ENCODE measurements at places on chromosomes 5 and 9.
A peak's percentile ranks its signal among the peaks of the same experiment; 100 is the strongest.

- no peak for DNase-seq
These were observed 138.0 kb downstream of the ADAMTSL1 start for GRCh38 chr9:18611971-18612370.

DNA sequence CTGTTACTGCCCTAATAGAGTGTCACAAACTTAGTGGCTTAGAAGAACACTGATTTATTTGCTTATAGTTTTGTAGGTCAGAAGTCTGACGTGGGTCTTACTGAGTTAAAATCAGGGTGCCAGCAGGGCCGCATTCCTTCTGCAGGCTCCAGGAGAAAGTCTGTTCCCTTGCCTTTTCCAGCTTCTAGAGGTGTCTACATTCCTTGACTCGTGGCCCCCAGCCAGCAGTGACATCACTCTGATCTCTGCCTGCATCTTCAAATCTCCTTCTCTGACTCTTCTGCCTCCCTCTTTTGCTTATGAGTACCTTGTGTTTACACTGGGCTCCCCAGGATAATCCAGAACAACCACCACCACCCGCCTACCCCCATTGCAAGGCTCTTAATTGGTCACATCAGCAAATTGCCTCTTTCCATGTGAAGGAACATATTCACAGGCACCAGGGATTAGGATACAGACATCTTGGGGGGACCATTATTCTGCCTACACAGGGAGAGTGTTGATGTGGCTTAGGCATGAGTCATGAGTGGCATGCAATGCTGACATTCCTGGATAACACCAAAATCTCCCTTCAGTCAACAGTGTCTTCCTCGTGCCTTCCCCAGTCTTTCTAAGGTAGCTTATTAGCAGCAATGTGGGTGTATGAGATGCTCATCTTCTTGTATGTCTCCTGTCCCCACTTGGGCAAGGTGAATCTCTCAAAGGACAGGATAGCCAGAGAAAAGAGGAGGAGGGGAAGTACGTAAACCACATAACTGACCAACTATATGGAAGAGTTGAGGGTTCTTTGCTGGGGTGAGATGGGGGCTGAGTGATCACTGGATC lies 24.4 kb downstream of the CYFIP2 start:
- peak; percentile 59 for DNase-seq

DNA sequence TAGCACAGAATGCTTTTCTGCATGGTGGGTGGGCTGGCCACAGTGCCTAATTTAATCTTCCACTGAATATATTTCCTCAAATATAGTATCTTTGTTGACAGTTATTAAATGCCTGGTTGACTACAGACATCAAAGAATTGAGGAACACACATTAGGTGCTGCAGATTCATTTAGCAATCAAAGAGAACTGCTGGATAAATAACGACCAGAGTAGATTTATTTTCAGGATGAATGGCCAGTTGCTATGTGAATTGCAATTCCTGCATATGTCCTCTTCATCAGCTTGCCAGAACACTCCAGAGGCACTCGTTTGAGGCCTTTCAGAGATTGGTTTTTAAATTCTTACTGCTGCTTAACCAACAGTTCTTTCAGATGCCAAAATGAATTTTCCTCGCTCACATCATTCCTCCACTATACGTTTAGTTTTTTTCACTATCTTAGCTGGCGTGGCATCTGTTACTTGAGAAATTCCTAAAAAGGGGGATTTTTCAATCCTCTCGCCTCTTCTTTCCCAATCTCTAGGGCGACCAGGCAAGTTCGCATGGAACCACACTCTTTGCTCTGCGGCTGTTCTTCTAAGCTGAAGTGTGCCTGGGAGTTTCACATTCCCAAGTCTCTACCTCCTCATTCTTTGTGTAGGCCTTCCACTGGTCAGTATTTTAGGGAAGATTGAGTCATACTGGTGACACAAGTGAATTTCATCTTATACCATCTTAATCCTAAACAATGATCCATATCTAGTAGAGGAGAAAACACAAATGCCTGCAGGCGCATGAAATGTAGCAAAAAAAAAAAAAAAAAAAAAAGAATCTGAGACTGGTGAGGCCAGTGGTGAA lies 237.1 kb upstream of the NMUR2 start:
- DNase-seq: no peak

- DNase-seq: no peak
These were observed 34.5 kb upstream of the GLIS3 start for GRCh38 chr9:4334410-4334813.

DNA sequence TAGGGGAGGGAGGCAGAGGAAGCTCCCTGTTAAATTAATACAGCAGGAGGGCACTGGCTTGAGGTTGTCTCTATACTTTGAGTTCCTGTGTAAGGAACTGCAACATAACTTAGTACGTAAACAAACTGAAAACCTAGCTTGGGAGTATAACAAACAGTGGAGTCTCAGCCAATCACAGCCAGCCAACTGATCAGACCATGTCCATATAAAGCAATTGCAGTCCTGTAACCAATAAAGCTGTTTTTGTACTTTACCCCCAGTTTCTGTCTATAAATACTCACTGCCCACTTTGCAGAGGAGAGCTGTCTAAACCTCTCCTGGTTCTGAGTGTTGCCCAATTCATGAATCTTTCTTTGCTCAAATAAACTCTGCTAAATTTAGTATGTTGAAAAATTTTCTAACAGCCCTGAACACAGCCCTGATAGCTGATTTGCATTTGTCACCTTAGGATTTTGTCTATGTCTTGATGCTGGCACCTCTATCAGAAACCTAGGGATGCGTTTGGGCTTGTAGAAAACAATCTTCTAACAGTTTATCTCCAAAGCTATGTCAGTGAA lies 39.9 kb downstream of the GDNF start:
- no peak for DNase-seq

DNA sequence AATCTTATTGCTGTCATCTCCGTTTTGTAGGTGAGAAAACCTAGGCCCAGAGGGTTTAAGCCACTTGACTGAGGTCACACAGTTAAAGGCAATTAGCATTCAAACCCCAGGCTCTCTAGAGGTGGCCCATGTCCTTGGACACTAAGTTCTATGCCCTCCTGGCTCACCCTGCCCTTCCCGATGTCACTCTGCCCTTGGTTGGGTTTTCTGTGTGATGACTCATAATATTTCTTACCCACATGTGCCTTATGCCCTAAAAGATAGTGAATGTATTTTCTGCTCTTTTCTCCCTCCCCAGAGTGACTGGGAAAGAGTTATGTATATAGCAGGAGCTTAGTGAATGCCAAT lies 174.5 kb upstream of the PITX1 start:
- no peak for DNase-seq

DNA sequence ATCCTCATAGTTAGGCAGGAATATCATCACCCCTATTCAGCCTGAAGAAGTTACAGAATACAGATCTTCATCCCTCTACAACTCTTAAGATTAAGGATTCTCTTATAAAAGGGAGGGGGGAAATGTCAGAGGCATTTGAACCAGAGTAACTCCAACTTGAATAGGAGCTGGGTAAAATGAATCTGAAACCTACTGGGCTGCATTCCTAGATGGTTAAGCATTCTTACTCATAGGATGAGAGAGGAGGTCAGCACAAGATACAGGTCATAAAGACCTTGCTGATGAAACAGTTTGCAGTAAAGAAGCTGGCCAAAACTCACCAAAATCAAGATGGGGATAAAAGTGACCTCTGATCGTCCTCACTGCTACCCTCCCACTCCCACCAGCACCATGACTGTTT lies 14.4 kb downstream of the FREM1 start:
- DNase-seq: no peak

DNA sequence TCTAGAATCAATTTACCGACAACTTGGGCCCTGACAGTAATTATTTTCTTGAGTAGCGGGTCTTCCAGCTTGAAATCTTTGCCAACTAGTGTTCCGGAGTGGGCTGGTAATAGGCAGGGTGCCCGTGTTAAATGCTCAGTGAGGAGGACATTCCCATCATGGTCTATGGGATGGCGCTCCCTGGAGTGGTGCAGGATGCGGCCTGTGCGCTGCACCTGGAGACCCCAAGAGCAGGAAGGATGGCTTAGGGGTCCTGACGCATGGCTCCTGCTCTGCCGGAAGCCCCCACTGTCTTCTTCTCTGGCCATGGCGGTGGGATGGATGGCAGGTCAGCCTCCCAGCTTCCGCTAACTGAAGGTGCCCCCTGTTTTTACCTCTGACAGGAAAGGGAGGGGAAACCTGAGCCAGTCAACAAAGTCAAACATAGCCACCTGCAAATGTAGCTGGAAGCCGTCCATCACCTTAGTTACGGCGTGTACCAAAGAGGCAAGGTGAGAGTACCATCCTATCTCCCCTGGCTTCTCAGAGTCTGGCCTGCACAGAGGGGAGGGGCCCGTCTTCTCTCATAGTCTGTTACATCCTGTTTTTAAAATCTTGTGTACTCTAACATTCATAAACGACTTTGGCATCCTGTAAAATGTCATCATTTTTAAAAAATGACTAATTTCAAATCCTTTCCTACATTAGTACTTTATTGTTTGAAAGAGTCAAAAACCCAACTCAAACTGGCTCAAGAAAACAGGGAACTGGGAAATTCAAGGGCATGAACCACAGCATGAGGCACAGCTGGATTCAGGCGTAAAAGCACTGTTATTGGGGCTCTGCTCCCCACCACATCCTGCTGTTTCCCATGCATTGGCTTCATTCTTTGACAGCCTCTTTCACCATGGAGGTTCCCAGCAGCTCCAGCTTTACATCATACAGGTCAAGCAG lies 28.5 kb upstream of the UNC5A start:
- no peak for DNase-seq

GRCh38 chr9:27933210-27934025 lies 360.1 kb upstream of the C9orf72 start:
- DNase-seq: peak; percentile 2

DNA sequence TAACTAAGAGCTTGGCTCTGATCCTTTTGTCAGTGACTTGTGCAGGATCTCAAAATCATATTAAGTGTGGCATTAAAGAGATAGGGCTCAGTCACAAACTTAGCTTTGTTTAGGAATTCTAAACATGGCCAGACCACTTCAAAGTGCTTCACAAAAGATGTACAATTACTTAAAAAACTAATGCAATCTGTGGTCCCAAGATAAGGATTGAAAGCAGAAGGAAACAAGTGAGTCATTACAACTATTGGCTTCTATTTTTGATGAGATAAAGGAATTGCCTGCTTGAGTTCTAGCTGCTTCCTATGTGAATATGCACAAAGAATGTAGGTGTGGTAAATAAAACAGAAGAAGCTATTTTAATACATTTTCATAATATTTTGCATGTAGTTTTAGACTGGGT lies 44.9 kb upstream of the SLC12A2 start:
- DNase-seq: no peak

- no peak for DNase-seq
These were observed 104.2 kb downstream of the TRIM32 start for GRCh38 chr9:116791326-116791725.

GRCh38 chr9:966870-967269 lies 9.6 kb upstream of the DMRT3 start:
- no peak for DNase-seq

DNA sequence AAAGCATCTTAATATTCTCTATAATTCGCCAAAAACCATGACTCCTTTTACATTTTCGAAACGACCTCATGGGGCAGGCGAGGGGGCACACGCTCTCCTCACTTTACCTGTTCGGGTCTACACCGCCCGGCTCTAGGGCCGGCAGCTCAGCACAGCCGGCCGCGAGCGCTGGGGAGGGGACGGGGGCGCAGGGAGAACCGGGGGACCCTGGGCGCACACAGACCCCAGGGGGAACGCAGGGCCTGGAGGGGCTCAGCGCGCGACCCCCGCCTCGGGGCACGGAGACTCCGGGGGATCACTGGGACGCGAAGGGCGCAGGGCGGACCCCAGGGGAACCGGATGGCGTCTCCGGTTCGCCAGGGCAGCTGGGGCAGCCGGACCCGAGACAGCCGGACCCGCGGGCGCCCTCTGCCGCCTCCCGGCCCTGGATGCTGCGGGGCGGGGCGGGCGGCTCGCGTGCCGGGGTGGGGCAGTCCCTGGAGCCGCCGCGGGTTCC lies at the start of gene AHRR:
TSS of gene AHRR (plus strand) at position 485 of the 496 bp plus-strand sequence. CDS start 22,189 bp downstream, outside the sequence.
- no peak for DNase-seq

DNA sequence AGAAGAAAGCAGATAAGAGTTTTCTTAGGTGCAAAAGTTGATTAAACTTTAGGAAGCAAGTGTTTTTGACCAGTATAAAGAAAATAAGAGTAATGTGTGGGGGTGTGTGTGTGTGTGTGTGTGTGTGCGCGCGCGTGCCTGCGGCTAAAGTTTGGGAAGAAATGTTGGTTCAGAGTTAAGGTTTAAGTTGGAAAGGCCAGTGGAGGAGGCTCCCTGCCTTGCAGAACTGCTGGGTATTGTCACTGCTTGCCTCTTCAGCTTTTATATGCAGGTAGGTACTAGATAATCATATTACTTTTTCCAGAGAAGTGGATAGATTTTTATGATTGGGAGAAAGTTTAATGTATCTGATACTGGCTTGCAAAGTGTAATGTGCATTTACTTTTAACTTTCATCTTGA lies 2.0 kb downstream of the PIK3R1 start:
- DNase-seq: no peak

DNA sequence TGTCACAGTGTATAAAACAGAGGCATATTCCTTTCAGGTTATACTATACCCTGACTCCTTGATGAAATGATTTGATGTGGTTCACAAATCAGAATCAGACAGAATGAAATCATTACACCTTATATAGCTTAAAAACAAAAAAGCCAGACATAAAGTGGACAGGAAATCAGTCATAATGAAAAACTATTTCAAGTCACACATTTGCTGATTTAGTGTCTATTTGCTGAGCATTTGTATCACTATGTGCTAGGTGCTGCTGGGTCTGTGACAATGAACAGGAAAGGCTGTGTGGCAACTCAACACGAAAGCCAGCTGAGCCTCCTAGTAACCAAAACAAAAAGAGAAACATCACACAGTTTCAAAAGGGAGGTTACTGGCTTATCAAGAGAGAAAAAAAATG lies 194.0 kb downstream of the EFNA5 start:
- DNase-seq: no peak

- no peak for DNase-seq
These were observed 125.8 kb upstream of the SLC44A1 start for GRCh38 chr9:105118636-105119035.

- peak; percentile 28 for DNase-seq
These were observed 115.7 kb downstream of the UGCG start for GRCh38 chr9:112012026-112012902.

- DNase-seq: no peak
These were observed 351.3 kb downstream of the DRD1 start for GRCh38 chr5:175092691-175093090.

- no peak for DNase-seq
These were observed 79.8 kb upstream of the MAMDC2 start for GRCh38 chr9:69963803-69964202.

DNA sequence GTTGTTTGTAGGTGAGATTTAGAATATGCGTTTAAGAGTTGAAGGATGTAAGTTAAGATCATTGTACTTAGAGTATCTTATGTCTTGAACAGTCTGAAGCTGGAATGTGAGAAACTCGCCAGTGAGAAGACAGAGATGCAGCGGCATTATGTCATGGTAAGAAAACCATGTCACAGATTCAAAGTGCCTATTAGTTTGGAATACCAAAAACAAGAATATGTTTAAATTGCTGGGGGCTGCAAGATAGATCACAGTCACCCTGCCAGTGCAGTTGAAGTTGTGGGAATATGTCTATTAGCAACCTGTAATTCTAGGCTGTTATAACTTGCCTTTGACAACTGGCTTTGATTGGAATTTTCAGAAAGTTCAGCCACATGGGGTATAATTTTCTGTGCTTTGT lies 3.0 kb downstream of the TLE4 start:
- DNase-seq: no peak

Measured in foreskin melanocyte (primary cell).